ENCODE measurements at places on chromosomes 1 and 21.

DNA sequence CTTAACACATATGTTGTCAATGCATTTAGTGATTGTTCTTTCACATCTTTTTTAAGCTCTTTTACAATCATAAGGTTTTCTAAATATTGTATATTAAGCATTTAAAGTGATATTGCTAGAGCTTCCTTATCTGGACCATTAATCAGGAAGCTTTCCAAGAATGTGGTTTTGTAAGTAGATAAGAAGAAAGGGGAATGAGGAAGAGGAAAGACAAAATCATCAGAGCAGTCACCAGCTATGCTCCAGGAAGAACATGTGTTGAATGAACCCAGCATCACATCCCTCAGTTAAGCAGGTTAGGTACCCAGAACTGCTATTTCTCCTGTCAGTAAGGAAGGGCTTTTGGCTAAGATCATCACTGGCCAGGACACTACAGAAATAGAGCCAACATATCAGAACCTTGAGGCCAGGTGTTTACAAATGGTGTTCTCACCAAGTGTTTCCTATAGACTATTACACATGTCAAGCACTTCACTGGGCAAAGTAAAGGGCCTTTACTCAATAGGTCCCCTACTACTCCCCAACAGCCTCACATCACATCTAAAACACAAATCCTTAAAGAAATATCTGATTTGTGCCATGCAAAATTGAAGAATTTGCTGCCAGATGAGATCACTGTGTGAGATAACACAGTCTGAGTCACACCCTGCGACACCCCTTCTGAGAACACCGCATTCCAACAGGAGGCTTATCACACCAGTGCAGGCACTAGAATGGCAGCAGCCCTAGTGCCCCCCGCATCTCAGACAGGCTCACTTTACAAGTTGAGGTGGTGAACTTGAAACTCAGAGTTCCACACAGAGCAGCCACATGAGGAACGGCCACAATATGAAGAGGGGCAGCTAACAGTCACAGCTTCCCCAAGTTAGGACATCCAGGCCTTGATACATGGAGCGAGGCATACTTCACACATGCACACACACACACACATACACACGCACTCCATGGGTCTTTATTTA is 1.8 kb upstream of the SPRR2A start:
- no peak for DNase-seq

DNA sequence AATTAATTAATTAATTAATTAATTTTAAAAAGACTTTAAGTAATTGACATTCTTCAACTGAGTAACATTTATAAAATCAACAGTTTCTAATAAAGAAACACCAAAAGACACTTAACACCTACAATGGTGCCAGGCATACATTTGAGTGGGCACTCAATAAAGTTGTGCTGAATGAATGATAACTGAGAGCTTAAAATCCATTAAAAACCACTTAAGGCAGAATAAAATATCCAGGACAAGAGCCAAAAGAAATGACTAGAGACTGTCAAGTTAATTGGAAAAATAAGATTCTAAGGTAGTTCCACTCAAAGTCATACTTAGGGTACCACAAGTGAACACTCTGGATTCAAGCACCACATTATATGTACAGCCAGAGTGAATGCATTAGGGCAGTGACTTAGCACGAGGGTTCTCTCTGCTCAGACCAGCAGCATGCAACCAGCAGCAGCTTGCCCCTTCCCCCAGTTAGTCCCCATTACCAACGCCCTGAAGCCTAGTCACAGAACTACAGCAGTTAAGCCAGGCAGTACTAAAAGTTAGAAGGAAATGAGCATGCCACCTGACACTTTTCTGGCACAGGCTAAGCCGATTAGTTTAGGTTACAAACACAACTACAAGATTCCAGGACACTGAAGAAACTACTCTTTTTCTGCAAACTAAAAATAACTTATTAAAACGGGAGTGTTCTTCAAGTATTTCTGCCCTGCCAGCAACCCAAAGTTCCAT is 46.5 kb downstream of the LUZP1 start:
- DNase-seq, result no peak

GRCh38 chr21:19993268-19993667 is 1004.9 kb upstream of the NCAM2 start:
- no peak for DNase-seq

GRCh38 chr1:201759194-201759815 is 69.7 kb upstream of the IPO9 start:
- DNase-seq, result no peak

DNA sequence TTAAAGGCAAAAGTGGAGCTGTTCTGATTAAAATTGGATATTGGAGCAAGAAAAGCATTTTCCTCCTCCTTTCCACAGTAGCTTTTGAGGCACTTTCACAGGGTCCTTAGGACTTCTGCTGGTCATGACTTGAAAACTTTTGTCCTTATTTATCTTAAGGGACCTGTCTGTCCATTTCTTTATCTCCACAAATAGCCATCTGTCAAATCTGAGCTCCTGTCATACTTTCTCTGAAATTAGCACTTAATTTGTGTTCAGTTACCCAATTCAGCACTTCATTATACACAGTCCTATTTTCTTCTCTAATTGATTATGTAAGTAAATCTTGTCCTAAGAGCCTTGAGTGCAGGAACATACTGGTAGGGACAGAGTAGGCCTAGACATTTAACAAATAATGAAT is 9.8 kb downstream of the POU2F1 start:
- no peak for DNase-seq

DNA sequence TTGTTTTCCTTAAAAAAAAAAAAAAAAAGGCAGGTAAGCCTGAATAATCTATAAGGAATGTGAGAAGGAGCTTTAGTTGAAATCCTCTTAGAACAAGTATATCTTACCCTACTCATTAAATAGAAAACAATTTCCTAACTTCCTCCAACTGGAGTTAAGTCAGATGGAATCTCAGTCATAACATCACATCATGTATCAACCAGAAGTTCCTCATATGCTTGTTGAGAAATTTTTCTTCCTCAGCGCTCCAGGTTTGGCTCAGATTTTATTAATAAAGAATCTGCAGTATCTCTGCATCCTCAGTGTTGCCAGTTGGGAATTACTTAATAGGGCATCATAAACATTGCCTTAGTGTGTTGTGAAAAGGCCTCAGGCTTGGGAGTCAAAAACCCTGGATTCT is 37.6 kb downstream of the DUSP10 start:
- no peak for DNase-seq

DNA sequence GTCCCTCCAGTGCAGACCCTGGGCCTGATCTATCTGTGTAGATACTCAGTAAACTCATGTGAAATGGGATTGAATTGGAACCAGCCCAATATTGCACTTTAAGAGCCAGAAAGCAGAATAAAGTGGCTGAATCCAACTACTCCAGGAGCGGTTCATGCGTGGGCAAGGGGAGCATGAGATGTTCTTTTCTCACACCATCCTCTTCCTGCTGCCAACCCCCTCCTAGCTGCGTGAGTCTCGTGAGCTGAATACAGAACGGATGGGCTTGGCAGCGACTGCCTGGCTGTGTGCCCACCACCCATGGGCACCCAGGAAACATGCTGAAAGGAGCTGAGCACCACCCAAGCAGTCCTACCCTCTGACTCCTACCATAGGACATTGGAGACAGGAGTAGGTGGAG is 128.3 kb downstream of the ELAVL4 start:
- no peak for DNase-seq

GRCh38 chr1:27601771-27602461 is 2.0 kb downstream of the AHDC1 start:
- DNase-seq, result no peak

- no peak for DNase-seq
Measured at GRCh38 chr1:236167578-236167977, 25.2 kb downstream of the GPR137B start.

- no peak for DNase-seq
Measured at GRCh38 chr1:93186667-93187066, 6.1 kb downstream of the CCDC18 start.

- no peak for DNase-seq
Measured at GRCh38 chr1:182674346-182675246, 9.8 kb downstream of the RGS8 start.

DNA sequence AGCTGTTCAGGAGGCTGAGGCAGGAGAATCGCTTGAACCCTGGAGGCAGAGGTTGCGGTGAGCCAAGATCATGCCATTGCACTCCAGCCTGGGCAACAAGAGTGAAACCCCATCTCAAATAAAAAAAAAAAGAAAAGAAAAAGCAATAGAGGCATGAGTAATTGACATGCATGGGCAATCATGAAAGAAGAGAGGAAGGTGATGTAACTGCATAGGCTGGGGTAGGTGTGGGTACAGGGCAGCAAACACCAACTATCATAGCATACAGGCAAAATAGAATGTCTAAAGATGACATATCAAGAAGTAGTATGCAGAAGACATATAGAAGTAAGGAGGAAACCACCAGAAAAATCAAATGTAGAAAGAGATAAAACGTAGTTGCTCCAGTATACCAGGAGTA is 19.0 kb upstream of the MGST3 start:
- DNase-seq, result no peak

GRCh38 chr1:214327514-214327913 is 46.6 kb downstream of the SMYD2 start:
- no peak for DNase-seq

DNA sequence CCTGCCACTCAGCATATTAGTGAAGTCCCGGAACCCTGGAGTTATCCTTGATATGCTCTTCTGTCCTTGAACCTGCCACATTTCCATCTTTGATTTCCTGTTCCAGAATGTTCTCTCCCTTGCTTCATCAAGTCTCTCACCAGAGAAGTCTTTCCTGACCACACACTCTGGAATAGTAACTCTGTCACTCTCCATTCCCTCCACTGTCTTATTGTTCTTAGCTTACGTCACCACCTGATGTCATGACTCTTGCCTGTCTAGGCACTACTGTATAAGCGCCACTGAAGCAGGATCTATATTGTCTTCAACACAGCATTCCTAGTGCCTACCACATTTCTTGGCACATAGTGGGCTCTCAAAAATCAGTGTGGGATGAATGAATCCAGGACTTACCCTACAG is 65.4 kb upstream of the SMYD2 start:
- DNase-seq, result no peak

DNA sequence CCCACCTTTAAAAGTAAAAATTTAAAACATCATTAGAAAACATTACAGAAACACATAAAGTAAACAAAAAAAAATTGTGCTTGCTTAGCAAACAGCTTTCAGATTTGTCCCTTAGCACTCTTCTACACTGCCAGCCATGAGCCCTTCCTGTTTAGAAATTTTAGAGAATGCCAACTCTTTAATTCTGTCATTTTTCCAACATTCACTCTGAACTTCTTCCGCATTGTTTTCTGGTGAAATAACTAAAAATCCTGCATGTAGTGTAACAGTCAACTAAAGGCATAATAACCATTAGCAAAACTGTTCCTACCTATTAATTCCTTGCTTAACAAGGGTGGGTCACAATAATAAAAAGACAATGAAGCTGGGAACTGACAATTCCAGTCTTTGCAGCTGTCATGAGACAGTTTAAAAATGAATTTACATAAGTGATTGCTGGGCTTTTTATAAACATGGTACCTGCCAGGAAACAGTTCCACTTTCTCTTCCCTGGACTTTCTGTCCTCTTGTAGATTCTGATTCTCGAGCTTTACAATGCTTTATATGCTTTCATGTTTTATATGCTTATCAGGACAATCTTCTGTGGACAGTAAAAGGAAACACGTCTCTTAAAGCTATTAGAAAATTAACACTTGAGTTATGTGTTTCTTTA is 19.0 kb downstream of the GNG12 start:
- DNase-seq, result no peak

DNA sequence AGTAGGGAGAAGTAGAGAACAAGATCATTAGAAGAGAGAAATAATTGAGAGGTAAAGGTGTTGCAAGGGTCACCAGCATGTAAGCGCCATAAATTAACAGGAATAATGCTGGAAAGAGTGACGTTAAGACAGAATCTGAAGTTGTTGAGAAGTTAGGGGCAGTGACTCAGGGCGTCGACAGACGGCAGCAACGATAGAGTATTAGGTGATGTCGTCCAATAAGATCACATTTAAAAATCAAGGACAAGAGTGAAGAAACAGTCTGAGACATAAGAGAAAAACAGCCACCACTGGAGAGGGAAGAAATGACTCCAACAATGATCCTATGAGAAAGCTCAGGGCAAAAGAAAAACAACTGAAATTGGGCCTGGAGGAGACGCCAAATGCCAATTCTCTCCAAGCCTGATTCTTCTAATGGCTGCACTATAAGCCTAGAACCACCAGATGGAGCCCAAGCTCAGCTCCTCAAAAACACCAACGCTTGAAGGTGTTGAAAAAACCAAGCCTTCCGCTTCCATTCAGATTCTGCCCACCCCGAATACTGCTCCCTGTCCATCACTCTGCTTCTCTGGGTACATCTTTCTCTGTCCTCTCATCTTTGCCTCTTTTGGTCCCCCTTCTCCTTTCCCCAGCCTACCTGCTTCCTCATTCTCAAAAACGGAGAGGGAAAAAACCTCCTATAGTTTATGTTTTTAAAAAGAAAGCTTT is 70.0 kb downstream of the LUZP1 start:
- DNase-seq, result peak; percentile 31

DNA sequence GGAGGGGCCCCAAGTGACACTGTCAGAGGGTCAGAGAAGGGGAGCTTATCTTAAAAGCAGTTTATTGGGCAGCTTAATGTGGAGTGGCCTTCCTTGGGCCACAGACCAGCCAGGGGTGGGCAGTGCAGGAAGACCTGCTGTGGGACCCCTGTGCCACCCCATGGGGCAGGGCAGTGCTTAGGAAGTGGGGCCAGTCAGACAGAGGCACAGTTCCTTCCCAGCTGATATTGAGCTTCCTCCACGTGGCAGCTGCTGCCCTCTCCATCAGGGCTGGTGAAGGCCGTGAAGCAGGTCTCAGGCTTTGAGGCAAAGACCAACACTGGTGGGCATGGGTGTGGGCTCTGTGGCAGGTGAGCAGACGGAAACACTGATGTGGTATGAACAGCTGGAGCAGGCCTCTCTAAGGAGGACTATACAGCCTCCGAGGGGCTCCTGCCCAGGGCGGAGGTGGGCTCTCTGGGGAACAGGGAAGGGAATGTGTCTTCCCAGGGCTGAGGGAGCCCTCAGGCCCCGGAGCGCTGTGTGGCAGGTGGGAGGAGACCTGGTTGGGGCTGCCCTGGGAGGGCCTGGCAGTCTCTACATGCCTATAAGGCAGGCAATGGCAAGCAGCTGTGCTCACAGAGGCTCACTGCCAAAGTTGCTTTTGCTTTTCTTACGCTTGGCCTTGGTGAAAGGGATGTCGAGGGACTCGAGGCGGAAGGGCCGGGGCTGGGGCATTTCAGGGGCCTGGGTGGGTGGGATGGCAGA is 3.0 kb upstream of the DDOST start:
- DNase-seq, result no peak

- no peak for DNase-seq
Measured at GRCh38 chr21:45736042-45736689, 92.6 kb downstream of the PCBP3 start.

GRCh38 chr1:183697814-183698590 is 44.9 kb upstream of the APOBEC4 start:
- DNase-seq, result no peak

Data from activated effector memory CD4-positive, alpha-beta T cell treated with Interleukin-2 at 50 U/mL for 16 hours (primary cell).